T1000 (cell line): ENCODE measurements at places on chromosomes 7 and 10.

DNA sequence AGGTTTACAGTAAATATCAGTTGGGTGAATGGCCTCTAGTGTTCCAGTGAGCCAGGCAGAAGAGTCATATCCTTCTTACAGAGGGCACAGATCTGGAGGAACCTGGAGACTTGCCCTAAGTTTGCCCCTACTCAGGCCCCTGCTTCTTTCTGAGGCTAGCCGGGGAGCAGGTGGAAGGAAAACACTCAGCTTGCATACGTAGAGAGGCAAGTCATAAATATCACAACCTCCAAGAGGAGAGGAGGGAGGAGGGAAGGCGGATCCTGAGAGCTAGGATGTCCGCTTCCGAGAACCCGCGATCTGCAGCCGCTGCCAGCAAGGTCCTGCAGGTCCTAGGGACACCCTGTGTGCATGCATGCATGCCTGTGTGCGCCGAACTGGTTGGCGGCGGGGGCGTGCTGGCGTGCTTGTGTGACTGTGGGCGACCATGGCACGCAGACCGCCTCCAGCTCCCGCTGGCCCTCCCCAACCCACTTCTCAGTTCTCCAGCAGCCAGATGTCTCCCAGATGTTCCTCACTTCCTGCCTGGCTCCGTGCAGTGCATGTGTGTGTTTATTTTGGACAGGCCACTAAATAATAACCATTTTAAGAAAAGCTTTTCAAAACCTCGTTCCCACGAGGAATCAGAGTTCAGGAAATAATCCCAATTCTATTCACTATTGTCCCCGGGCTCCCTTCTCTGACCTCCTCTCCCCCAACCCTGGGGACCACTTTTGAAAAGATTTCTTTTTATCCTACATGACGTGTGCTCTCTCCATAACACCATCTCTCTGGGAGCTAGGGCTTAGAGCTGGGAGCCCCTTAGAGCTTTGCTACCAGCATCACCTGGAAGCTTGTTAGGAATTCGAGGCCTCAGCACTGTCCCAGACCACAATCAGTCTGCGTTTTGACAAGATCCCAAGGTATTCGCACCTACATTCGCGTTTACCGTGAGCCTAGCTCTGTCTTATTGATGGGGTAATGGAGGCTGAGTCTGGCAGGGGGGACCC is 32.4 kb downstream of the UNC5B start:
- DNase-seq: no peak

- peak; percentile 27 for DNase-seq
Observed at GRCh38 chr7:77247206-77247850, 47.7 kb upstream of the FGL2 start.

DNA sequence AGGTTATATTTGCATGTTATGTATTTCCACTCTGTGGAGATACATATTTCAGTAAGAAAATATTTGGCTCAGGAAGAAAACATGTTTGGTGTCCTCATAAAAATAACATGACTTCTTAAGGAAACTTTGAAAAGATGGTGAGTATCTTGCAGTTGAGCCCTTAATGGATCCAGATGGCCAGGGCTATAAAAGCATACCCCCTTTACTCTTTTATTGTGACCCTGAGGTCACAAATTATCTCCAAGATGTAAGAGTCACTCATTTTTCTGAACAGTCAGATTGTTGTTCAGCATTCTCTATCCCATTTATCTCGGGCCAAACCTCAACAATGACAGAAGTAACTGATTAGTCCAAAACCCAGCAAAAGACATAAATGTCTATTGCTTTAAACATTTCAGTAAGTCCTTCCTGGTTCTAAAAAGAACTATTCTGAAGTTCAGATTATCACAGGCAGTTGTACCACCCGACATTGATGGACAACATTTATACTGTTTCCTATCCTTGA is 539.4 kb downstream of the PARD3 start:
- no peak for DNase-seq

DNA sequence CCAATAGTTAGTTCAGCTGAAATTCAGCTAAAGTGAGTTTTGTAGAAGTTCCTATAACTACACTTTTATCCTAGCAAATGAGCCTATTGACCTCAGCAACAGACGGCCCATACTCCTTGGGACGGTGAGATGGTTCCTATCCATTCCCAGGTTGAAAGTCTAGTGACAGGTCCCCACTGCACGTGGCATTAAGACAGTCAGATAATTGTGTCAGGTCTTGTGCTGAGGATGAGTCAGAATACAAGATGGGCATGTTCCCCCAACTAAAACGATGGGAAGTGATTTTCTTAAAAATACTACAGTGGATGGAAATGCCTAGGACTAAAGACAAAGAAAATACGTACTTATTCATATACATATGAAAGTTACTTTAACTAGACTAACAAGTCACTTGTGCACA is 2.1 kb downstream of the CAV1 start:
- DNase-seq: no peak

- peak; percentile 59 for DNase-seq
Observed at GRCh38 chr7:150400008-150400787, 21.1 kb downstream of the ZNF775 start.

GRCh38 chr10:33335801-33336581 is 1.5 kb upstream of the NRP1 start:
- DNase-seq: peak; percentile 100

DNA sequence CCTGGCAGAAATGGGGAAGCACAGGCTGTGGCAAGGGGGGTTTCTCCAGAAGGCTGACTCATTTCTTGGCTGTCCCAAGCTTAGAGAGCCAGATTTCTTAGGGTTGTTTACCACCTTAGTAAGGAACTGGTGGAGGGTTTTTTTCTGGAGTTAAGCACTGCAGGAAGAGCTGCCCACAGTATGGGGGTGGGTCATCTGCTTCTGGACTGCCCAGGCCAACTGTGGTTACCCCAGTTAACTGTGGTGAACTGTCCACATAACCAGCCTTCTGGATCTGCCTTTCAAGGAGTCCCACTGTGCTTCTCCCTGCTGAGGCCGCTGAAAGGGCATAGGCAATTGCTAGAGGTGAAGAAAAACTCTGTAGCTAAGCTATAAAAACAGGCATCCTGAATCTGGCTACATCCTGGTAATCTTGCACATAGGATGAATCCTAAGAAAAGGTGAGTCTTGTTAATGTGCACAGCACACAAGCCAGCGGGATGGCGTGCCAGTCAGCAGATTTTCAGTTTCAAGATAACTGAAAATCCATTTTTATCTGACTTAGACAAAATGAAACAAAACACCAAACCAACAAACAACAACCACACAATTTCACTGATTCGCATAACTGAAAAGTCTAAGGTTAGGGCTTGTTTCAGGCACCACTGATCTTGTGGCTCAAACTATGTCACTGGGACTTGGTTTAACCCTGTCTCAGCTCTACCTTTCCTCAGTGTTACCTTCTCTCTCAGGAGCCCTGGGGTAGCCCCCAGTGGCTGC is 21.6 kb upstream of the TSPAN33 start:
- no peak for DNase-seq

DNA sequence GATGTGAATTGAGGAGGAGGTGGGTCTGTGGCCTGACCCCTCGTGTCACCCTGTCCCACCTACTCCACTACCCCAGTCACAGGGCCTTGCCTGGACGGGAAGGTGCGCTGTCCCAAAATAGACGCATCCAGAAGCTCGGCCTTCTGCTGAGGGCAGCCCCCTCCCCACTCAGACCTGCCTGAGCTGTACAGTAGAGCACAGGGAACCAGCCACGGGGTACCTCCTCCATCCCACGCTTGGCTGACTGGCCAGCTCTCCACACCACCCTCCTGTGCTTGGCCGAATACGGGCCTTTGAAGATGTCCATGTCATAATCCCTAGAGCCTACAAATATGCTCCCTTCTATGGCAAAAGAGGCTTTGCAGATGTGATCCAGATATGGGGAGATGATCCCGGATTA is 88.3 kb downstream of the CHST15 start:
- no peak for DNase-seq

GRCh38 chr7:99129001-99129400 is 14.9 kb downstream of the SMURF1 start:
- DNase-seq: no peak

DNA sequence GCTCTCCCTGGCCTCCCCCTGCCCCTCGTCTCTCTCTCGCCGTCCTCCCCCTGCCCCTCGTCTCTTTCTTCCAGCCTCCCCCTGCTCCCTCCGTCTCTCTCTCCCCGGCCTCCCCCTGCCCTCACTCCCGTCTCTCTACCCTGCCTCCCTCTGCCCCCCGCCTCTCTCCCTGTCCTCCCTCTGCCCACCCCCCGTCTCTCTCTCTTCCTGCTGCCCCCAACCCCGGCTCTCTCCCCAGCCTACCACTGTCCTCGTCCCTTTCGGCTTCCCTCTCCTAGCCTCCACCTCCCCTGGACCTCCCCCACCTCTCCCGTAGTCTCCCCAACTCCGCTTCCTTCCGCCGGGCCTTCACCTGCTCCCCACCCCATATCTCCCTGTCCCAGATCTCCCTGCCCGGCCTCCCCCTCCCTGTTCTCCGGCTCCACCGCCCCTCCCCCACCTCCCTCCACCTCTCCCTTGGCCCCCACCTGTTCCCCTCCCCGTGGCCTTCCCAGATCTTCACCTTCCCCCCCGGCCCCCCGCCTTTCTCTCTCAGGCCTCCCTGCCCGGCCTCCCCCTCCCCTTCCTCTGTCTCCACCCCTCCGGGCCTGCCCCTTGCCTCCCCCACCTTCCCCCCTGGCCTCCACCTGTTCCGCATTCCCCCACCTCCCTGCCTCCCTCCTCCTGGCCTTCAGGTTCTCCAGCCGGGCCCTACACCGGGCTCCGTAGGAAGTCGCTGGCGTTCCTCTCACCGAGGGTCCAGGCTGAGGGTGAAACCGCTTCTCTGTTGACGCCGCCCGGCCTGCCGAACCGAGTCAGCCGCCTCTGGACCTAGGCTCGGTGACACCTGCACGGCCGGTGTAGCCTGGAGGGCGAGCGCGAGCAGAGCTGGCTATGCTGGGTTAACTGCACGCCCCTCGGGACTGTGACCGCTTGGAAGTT is 1.2 kb downstream of the GET4 start:
- DNase-seq: no peak

GRCh38 chr7:128963327-128963757 is 25.6 kb downstream of the IRF5 start:
- DNase-seq: no peak

GRCh38 chr7:42753367-42753766 is 158.5 kb downstream of the C7orf25 start:
- DNase-seq: no peak

DNA sequence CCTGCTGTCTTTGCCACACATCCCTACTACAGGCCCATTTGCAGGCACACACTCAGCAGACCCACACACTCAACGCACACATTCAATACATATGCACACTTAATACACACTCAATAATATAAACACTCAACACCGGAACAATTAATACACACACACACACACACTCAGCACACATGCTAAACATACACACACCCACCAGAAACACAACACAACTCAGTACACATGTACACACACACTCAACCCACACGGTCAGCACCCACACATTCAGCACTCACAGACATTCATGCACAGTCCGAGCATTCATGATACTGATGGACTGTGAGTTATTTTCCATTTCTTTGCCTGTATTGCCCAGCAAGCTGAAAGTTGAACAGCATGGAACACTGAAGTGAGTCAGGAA is 35.4 kb upstream of the SMNDC1 start:
- DNase-seq: no peak

GRCh38 chr7:121103579-121103978 is 115.1 kb downstream of the CPED1 start:
- no peak for DNase-seq

GRCh38 chr7:45180084-45180986 is 22.7 kb downstream of the RAMP3 start:
- no peak for DNase-seq

GRCh38 chr10:119233123-119233820 is 25.9 kb downstream of the GRK5 start:
- no peak for DNase-seq

DNA sequence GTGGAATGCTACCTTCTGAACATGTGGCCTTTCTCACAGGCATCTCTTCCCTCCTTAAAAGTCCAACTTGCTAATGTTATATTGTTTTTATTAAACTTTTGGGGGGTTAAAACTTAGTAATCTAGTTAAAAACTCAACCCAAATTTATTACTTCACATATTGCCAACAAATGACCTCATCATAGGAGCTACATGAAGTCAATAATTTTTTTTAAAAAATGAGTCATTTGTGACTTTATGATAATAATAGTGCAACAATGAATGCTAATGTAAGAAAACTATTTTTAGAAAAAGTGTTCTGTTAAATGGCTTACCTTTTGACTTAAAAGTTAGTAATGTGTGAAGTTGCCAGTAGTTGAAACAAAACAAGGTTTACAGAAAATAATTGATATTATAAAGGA is 325.9 kb upstream of the FZD1 start:
- DNase-seq: no peak

DNA sequence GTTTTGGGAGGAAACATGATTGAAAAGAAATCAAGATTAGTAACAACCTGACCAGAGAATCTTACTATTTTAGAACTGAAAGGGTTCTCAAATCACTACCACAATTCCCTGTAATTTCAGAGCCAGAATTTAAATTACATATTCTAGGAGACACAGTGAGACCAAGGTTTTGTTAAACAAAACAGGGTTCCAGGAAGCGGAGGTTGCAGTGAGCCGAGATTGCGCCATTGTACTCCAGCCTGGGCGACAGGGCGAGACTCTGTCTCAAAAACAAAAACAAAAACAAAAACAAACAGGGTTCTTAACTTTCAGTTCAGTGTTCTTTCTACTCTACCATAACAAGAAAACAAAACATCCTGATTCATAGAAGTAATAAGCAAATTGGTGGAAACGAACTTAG is 57.6 kb downstream of the SNX13 start:
- DNase-seq: no peak

DNA sequence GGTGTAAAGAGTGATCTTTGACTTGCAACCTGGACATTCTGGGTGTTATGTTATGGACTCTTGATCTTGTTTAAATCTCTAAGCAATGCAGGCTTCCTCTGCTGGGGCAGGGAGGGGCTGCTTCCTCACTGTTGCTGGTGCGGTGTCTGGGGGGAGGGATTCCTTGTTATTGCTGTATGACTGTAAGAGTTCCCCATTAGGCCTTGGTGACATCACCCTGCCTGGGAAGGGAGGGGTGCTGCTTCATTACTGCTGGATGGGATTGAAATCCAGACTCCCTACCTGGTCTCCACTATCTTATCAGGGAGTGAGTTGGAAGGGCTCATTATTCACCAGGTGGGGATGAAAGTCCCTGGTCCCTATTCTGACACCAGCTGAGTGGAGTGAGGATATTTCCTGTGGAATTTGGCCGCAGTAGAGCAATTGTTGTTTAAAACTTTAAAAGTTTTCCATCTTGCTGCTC is 8.8 kb downstream of the OGDH start:
- DNase-seq: no peak
